CD4-positive, alpha-beta T cell treated with Interleukin-17A for 1 hour (primary cell): ENCODE measurements at places on chromosomes 11 and 22.

DNA sequence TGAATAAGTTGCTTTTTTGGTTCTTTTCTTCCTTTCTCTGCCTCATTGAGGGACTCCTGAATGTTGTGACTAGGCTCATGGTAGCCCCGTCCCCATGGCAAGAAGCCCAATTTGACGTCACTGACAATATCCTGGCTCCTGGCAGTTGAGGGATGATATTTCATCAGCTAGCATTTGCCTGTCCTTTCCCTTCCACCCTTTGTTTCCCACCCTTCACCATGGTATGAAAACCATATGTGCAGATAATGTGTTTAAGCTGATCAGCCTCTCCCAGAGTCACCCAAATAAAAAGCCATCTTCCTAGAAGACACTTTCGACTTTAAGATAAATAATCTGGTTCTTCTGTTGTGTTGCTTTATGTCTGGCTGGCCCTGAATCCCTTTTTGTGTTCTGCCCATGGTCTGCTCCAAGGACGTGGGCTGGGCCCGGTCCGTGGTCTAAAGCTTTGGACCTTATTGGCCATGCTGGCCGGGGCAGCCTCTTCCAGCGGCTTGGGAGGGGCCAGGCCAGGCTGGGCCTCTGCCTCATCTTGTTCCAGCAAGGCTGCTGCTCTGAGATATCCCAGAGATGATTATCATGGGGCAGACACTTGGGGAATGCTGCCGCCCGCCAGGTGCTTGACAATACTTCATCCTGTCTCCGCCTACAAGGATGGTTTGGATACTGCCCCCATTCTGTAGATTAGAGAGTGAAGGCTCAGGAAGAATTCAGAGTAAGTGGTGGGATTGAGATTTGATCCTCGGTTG is 5.1 kb downstream of the TSPAN18 start:
- no peak for DNase-seq

DNA sequence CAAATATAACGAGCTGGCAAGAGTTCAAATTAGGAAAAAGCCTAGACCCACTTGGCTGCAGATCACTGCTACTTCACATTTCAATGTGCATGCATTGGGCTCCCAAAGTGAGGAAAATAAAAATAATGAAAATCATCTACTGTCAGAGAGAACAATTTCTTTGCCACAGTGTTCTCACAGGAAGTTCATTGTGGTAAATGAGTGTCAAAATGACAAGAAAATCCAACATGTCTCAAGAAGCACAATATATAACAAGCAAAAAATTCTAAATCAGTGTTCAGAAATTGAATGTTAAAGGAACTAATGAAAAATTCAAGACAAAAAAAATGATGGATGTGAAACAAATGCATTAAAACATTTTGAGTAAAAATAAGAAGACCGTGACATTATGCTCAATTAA is 31.3 kb downstream of the RCN1 start:
- DNase-seq: no peak

DNA sequence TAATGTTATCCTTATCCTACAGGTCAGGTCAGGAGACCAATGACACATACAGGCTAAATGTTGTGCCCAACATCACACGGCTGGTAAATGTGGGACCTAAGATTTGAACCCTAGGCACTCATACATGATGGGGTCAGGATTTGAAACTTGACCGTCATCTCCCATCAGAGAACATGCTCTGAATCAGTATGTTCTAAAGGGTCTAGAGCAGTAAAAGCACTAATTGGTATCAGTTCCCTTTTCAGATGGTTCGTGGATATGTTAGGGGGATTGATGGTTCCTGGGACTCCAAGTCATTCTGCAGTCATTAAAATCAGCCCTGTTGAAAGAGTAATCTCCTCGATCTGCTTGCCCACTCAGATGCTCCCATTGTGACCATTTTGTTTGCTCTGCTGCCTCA is 65.5 kb downstream of the BMAL1 start:
- no peak for DNase-seq

DNA sequence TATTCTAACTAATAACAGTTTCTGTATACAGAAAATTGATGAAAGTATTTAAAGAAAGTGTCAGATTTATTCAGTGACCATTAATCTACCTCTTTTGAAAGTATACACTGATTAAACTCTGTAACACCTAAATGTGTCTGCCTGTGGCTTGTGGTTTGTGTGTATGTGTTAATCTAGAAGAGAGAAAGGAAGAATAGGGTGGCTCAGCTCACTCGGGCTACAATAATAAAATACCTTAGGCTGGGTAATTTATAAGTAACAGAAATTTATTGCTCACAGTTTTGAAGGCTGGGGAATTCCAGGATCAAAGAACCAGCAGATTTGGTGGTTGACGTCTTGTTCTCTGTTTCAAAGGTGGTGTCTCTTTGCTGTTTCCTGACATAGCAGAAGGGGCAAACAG is 13.6 kb upstream of the OR5AS1 start:
- no peak for DNase-seq

DNA sequence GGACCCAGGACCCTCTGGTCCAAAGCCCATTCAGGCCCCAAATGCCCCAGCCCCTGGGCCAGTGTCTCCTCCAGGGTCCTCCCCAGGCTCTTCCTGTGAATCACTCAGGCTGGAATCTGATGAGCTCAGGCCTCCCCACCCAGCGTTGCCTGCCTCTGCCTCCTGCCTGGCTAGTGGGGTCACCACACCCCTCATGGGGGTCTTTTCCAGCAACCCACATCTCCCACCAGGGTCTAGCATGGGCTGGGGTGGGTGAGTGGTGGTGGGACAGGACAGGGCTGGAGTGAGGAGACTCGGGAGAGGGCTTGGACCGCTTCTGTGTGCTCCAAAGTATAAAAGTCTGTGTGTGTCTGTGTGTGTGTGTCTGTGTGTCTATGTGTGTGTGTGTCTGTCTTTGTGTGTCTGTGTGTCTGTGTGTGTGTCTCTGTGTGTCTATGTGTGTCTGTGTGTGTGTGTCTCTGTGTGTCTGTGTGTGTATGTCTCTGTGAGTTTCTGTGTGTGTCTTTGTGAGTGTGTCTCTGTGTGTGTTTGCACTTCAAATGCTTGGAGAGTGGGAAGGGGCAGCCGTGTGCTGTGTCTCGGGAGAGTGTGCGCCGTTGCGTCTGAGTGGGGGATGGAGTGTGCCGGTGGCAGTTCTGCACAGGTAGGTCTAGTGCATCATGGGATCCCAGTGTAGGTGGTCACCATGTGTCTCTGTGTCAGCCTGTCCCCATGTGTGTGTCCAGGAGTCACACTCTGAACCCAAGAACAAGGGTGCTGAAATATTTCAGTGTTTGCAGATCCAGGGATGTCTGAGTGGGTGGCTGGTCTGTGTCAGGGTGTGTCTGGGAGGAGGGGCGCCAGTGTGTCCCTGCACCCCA is 8.8 kb downstream of the RIN1 start:
- no peak for DNase-seq

GRCh38 chr11:35825386-35825785 is 118.5 kb upstream of the LDLRAD3 start:
- DNase-seq: no peak

GRCh38 chr22:24289741-24290163 is 19.1 kb downstream of the SPECC1L start:
- DNase-seq: no peak

DNA sequence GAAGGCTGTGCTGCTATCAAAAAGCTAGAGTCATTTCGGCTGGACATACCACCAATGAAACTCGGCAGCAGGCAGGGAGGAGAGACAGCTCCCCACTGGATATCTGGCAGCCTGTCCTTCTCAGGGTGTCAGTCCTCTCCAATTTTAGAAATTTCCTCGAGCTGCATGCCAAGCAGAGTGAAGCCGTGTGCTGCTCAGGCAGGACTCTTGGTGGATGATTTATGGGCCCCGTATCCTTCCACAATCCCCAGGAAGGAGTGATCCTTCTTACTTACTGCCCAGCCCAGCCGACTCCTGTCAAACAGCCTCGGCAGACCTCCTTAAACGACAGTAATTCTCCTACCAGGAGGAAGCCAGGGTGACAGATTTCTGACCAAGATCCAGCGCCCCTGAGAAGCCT is 410.4 kb downstream of the TENM4 start:
- no peak for DNase-seq

DNA sequence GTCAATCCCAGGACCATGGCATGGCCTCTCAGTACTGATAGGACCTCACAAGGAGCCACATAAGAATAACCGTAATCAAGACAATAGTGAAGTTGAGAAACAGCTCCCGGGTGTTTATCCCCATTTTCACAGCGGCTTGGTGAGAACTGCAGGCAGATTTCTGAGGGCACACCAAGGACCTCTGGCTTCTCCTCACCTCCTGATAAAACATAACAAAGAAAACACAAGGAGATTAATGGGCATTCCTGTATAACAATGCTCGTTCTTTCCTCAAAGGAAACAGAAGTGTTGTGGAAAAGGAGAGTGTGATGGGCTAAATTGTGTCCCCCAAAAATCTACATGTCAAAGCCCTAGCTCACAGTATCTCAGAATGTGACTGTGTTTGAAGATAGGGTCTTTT is 4.0 kb downstream of the SLN start:
- no peak for DNase-seq

DNA sequence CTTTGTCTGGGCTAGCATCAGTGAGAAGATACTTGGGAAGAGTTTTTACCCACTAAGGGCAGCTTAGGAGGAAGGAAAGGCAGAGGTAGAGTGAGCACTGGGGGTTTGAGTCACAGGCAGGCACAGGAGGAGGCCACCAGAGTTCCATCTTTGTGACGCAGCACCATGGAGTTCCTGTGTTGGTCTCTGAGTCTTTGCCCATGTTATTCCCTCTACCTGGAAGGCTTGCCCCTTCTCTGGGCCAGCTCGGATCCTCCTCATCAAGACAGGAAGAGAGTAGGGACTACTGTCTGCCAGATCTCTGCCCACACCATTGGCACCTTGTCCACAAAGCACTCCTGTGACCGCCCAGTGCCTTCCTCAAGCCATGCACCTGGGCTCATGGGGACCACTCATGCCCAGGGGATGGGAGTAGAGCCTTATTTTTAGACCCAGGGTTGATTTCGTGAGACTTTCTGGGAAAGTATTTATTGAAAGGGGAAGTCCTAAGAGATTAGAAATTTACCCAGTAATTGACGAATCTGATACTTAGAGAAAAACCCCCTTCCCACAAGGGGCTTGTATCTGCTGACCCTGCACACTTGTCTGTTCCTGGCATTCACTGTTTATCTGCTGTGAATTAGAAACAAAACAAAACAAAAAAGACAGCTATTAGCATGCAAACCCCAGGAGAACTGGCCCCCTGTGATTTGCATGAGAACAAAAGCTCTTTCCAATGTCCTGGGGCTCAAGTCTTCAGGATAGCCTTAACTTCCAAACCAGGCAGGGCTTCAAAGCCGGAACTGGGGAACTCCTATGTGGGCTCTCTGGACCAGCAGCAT is 35.9 kb upstream of the MYEOV start:
- no peak for DNase-seq

DNA sequence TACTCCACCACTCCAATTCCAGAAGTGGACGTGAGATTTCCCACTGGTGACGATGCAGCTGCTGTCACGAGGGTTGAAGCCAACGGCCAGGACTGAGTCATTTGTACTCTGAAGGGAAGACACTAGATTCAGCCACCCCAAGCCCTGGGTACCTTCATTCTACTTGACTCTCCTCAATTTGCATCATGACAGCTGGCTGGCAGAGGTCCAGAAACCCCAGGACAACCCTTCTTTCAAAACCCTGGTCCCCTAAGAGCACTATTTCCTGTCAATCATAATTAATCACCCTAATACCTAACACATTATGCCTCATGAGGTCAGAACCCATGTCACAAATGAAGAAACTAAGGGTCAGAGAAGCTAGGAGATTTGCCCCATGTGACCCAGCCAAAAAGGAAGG is 4.9 kb downstream of the EML3 start:
- no peak for DNase-seq

- DNase-seq: no peak
Measured at GRCh38 chr11:28666632-28667031, 558.4 kb downstream of the METTL15 start.

DNA sequence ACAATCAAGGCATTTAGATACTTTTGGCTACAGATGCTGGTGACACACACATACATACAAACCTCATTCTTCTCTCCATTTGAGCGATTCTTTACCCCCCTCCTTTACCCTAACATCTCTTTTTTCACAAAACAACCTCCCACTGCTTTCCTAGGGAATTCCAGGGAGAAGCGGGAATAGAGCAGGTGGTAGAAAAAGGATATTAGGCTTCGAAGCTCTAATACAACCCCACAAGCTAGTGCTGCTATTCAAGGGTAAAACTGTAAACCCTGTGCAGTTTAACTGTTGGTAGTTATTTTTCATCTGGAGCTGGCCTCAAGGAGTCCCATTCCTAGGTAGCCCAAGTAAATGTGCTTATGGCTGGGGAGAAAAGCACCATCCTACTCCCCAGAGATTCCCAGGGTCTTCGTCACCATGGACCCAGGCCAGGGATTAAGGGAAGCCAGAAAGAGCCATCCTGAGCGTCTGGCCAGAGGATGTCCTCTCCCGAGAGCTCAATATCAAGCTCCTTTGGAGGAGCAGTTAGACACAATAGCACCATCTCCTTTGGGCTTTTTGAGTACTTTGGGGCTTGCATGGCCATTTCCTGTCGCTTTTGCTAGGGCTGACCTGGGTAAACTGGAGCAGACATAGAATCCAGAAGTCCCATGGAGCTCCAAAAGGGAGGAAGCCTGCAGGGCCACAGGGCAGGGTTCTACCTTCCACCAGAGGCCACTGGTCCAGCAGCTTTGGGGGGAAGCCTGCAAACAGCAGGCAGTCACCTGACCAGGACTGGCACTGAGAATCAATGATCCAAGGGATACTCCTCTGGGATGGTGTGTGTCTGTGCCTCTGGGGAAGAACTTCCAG is 3.1 kb downstream of the MAML2 start:
- no peak for DNase-seq

DNA sequence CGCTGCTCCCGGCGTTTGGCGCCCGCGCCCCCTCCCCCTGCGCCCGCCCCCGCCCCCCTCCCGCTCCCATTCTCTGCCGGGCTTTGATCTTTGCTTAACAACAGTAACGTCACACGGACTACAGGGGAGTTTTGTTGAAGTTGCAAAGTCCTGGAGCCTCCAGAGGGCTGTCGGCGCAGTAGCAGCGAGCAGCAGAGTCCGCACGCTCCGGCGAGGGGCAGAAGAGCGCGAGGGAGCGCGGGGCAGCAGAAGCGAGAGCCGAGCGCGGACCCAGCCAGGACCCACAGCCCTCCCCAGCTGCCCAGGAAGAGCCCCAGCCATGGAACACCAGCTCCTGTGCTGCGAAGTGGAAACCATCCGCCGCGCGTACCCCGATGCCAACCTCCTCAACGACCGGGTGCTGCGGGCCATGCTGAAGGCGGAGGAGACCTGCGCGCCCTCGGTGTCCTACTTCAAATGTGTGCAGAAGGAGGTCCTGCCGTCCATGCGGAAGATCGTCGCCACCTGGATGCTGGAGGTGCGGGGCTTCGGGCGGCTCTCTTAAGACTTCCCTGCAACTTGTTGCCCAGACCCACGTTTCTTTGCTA is at the start of gene CCND1:
TSS of gene CCND1 (plus strand) at position 162 of the 587 bp plus-strand sequence. CDS start at position 320, 158 bp downstream.
- peak; percentile 51 for DNase-seq

- peak; percentile 63 for DNase-seq
Measured at GRCh38 chr22:41425660-41426365, 20.8 kb downstream of the TOB2 start.
